NCI-H1417 treated with DMSO at 0.1 percent for 48 hours (cell line): ENCODE measurements at places on chromosomes 4 and X.

DNA sequence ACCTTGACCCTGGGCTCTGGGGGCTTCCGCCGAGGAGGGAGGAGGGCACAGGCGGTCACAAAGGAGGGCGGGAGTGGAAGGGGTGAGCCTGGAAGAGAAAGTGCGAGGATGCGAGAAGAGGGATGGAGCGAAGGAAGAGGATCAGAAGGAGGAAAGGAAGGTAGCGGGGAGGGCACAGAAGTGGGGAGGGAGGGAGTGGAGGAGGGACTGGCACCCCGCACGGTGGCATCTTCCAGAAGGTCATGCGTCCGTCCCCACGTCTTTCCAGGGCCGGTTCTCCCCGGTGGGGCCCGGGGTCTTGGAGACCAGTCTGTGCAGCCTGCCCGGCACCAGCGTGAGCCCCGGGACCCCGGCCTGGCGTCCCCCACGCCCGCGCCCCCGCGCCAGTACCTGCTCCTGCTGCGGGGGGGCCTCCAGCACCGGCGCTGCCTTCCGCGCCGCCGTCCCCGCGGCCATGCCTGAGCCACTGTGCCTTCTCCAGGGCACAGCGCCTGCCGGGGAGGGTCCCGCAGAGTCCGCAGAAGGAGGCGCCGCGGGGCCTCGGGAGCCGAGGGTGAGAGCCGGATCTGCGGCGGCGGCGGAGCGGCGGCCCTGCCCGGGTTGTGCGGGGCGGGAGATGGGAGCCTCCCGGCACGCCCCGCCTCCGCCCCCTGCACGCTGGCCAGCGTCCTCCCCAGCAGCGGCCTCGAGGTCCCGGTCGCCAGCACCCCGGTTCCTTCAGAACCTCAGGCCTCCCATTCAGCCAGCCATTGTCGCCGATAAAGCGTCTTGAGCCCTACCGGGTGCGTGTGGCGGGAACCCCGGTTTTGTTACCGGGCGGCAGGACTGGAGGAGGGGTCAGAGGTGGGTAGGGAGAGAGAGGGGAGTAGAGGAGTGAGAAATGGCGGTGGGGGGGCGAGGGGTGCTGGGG lies at the start of gene RNF175:
RNF175 (minus strand) TSS at position 618 of the 910 bp plus-strand sequence; CDS start at position 456, 162 bp downstream.
- DNase-seq = no peak

- no peak for DNase-seq
Observed at GRCh38 chrX:100404851-100405250, 5.2 kb downstream of the PCDH19 start.

DNA sequence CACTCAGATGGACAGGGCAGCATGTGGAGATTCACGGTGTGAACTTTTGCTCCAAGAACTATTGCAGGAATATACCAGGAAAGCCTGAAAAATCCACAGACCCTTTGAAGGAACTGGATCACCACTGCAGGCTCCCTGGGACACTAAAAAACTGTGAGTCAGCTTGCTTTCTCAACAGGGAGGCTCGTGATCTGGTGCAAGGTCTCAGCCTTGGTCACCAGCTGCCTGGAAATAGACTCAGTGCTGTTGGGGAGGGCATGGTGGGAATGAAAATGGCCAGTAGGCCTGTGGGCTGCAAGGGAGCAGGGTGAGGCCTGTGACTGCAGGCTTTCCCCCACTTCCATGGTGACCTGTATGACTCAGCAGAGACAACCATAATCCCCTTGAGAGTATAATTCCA lies 426.4 kb upstream of the RPS6KA3 start:
- no peak for DNase-seq

GRCh38 chr4:141473952-141474351 lies 162.4 kb upstream of the IL15 start:
- DNase-seq = no peak

DNA sequence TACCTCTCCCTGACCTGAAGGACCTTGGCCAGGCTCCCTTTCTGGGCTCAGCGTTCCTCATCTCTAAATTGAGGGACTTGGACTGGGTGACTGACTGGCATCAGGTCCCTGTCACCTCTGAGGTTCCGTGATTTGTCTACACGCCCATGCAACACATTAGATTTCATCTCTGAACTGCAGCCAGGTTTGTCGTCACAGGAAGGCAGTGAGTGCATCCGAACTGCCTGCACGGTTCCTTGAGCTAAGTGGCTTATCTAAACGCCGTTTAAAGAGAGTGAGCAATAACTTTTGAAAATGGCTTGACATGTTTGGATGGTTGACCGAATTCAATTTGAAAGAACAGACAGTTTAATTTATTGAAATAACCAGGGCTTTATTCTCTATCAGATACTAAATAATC lies 70.1 kb downstream of the PCYT1B start:
- no peak for DNase-seq

DNA sequence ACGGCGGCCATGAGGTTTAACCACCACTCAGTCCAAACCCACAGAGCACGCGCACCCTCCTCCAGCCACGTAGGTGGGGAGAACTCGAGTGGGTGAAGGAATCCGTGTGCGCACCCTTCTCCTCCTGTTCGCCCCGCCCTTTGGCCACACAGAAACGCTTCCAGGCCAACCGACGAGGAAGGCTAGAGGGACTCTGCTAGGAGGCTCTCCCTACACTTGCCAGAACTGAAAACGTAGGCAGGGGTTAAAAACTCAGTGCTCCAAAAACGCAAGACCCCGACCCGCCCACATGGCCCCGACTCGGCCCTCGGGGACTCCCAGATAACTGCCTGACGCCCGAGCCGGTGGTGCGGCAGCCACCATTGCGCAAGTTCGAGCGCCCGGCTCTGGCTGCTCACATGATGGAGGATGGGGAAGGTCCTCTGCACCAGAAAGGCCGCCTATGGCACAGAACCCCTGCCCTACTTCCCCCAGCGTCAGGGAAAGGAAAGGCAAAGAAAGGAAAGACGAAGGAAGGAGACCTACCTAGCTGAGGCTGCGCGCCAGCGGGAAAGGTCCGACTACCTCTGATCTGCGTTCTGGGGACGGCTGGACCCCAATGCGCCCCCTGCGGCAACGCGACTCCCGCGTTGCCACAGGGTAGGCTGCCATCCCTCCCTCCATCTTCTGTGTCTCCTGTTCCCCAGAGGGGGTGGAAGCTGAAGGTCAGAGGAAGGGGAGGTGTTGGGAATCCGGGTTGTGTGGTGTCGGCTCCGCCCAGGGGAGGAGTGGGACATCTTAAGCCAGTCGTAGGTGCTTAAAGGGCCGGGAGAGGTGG lies 201.9 kb upstream of the AGTR2 start:
- peak; percentile 19 for DNase-seq

- DNase-seq = no peak
Observed at GRCh38 chr4:1508161-1509160, 102.2 kb upstream of the NKX1-1 start.

DNA sequence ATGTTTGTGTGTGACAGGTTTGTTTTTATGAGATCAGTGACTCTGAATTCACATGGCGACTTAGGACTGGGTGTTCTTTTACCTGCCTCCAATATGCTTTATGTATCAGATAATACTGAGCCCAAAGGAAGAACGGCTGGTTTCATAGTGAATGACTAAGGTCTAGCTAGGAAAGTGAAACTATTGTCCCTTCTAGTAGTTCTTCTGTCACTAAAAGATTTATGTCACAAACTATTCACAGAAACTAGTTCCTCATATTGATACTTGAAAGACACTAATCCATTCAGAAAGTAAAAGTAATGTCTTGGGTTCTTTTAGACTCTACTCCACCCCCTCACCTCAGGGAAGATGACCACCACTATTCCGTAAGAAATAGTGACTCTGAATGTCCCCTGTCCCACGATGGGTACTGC lies 81.7 kb downstream of the EGF start:
- DNase-seq = no peak

DNA sequence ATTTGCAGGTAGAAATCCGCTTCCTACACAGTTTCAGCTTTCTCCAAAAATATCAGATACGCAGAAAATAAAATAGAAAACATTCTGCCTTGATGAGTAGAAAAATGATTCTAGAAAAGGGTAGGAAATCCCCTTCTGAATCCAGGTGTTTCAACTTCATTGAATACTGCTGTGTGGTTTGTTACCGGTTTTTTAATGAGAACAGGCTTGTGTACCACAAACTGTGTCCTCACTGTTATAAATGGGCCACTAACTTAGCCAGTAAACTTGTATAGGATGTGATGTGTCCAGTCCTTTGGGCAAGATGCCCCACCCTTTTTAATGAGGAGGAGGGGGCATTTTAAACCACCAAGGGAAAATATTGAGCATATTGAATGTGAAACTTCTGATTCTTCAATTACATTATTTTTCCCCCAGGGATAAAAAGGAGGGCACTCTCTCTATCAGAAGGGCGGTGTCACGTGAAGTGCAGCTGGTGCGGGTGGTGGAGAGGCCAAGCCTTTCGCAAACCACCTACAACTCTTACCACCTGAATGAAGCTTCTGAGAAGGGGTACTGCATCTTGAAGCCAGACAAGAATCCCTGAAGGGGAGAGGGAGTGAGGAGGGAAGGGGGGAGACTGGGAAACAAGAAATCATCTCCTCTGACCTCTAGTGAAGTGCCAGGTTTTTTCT lies 4.5 kb downstream of the CXXC4 start:
- no peak for DNase-seq
